Activated CD4-positive, alpha-beta T cell treated with anti-CD3 and anti-CD28 coated beads, Interleukin-2, Interleukin-6, amounts not matched to agents 100 ng/mL and 50 ng/mL, durations not matched to agents 16 hours and 8 hours (primary cell): ENCODE measurements at places on chromosomes 7 and 10.

GRCh38 chr7:116772423-116772863 is 89.9 kb upstream of the CAPZA2 start:
- no peak for DNase-seq

DNA sequence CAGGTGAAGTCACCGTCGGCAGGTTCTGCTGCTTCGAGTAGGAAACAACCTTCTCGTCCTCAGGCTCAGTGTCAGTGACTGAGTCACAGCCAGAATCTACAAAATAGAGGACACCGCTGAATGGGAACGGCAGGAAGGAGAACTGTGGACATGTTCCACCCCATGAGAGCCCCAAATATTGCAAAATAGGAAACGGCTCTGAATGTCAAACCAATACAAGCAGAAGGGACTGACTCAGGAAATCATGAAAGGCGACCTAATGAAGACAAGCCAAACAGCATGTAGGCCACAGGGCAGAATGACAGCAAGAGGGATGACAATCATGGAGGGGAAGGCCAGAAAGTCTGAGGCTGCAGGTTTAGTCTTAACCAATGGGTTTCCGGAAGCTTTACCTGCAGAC is 63.5 kb downstream of the PIK3AP1 start:
- no peak for DNase-seq

DNA sequence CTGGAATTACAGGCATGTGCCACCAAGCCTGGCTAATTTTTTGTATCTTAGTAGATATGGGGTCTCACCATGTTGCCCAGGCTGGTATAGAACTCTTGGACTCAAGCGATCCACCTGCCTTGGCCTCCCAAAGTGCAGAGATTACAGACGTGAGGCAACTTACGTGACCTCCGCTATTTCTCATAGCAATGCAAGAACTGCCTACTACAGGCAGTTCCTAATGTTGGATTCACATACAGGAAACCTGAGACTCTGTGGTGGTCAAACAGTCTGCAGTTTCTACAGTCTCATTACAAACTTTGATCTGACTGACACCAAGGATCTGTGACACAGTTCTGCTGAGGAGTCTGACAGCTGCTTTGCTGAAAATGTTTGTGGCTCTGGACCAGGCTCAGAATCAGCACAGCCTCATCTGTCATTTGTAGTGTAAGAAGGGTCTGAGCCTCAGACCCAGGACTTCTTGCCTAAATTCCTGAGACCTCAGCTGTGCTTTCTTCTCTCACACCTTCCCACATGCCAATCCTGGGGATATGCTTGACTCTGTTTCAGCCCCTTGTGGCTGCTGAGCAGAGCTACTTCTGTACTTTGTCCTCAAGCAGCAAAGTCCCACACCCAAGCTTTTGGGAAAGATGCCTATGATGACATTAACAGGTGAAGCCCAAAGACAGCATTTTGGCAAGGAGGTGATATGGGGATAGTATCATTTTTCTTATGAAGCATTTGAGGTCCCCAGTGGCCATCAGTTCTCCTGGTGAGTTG is 48.0 kb upstream of the CYP2C9 start:
- DNase-seq: no peak

DNA sequence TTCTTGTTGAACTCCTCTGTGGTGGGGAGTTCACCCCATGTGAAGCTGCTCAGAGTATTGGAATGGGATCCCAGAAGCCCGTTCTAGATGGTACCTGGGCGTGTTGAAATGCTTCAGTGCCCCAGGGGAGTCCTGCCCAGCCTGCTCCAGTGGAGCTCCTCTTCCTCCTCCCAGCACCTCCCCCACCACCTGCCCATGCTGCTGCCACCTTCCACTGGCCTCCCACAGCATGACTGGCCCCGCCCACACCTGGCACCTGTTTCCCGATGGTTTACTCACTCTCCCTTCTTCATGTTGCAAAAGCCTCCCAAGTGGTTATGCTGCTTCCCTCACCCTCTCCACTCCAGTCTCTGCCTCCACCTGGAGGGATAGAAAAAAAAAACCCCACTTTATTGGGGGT is 32.2 kb upstream of the PCBD1 start:
- DNase-seq: no peak

- DNase-seq: no peak
Measured at GRCh38 chr10:78255796-78256638, 222.4 kb downstream of the RPS24 start.

DNA sequence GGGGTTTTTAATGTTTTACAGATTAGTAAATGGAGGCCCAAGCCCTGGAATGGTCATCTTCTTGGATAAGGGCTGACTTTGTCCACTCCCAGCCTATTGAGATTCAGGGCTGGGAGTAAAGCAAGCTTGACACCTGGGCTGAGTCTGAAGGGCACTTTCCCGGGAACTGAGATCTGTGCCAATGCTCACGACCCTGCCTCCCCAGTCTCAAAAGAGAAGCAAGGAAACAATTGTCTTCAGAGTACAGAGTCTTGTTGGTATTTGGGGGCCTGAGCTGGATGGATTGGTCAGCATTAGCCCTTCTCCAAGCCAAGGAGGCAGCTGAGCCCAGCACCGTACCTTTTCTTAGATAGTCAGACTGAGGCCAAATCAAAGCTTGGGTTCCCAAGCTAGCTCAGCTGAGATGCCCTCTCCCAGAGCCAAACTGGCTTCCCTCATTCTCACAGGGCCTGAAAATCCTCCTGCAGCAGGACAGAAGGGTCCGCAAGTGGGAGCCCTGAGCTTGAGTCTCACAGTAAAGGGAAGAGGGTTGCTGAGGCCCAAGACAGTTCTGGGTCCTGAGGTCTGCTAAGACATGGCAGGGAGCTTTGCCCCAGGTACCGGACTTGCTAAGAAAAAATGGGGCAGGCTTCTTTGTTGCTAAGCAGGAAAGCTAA is 3.7 kb downstream of the DDIT4 start:
- no peak for DNase-seq

DNA sequence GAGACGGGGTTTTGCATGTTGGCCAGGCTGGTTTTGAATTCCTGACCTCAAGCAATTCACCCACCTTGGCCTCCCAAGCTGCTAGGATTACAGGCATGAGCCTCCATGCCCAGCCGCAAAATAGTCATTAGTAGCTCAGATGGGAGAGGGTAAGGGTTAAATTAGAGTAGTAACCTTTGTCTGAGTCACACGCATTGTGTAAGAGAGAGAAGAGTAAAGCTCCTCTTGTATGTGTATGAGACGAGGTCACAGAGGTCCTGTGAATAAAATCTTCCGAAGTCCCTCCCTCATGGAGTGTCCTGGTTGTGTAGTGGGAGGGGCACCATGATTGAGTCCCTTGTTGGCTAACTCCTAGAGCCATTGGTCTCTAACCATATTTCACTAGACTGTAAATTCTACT is 85.2 kb upstream of the CDC14C start:
- DNase-seq: no peak
